ENCODE measurements at places on chromosomes 3 and 15.

- DNase-seq: no peak
Measured at GRCh38 chr15:46703871-46704637, 1013.3 kb upstream of the SEMA6D start.

DNA sequence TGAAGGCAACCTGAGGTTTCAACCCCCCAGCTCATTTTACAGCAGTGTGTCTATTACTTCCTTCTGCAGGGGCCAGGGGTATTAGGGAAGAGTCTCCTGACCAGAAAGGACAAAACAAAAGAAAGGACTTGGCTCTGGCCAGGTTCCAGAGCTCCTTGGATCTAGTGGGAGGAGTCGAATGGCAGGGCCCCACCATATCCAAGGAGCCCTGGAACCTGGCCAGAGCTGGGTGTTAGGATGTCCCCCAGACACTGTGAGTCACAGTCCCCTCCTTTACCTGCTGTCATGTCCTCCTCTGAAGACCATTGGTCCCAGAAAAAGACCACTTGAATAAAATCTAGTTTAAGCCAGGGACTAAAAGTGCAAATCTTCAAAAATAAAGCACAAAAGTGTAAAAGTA is 113.2 kb downstream of the EEFSEC start:
- no peak for DNase-seq

DNA sequence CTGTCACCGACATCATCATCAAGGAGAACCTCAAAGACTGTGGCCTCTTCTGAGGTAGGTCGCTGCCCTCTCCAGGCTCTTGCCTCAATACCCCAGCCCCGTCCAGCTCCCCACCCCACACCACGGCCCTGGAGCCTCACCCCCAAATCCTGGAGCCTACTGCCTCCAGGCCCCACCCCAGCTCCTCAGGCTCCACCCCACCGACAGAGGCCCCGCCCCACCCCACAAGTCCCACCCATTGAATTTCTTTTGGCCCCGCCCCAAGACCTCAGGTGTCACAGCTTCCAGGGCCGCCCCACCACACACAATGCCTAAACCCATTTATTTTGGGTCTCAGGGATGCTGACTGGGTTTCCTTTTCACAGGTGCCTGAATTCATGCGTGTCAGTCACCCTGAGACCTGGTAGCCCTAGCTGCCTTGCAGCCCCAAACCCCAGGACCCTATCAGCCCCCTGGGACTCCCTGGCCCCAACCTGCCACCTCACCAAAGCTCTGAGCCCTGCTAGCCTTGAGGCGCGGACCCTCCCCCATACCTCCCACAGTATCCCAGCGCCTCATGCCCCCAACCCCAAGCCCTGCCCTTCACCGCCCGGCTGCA is 3.6 kb downstream of the GNAT1 start:
- no peak for DNase-seq

DNA sequence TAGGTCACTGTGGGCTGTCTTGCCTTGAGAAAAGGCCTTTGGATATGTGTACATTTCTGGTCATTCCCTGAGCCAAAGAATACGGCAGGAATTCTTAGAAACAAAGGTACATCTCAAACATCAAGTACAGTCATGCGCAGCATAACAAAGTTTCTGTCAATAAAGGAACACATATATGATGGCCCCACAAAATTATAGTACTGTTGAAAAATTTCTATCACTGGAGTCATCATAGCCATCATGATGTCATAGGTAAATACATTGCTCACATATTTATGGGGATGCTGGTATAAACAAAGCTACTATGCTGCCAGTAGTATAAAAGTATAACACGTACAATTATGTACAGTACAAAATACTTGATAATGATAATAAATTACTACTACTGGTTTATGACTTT is 38.9 kb upstream of the NECTIN3 start:
- DNase-seq: no peak

DNA sequence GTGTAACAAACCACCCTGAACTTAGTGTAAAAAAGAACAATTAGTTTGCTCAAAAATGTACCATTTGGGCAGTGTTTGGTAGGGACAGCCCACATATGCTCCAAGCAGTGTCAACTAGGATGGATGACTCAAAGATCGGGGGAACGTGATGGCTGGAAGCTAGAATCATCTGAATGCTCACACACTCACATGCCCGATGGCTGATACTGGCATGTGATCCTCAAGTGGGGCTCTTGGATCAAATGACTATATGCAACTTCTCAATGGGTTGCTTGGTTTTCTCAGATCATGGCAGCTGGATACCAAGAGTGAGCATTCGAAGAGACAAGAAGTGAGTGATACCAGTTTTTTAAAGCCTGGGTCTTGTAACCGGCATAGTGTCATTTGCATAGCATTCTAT is 335.9 kb upstream of the KCNMB2 start:
- no peak for DNase-seq

- no peak for DNase-seq
Measured at GRCh38 chr3:154486949-154487348, 57.0 kb upstream of the GPR149 start.

DNA sequence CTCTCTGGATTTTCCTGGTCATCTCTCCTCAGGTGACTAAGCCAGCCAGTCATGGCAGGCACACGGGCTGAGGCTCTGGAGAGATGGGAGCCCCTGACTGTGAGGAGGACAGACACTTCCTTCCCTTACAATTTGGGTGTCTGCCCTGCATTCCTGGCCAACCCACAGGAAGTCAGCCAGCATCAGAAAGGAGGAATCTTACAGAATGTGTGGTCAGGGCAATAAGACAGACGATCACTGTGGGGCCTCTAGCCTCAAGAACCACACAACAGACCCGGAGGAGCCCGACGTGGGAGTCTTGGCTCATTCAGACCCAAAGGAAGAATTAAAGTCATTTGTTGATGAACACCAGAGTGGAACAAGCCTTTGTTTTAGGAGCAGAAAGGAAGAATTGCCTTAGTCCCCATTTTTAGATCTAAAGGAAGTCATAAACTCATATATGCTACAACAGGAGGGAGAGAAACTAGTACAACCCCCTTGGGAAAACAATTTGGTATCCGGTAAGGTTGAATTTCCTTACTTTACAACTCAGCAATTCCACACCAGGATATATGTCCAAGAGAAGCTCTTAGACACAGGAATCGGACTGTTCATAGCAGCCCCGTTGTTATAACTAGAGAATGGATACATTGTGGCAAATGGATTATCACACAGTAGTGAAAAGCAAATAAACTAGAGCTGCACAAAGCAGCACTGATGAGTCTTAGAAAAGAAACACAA is 62.2 kb downstream of the ABTB1 start:
- DNase-seq: no peak

DNA sequence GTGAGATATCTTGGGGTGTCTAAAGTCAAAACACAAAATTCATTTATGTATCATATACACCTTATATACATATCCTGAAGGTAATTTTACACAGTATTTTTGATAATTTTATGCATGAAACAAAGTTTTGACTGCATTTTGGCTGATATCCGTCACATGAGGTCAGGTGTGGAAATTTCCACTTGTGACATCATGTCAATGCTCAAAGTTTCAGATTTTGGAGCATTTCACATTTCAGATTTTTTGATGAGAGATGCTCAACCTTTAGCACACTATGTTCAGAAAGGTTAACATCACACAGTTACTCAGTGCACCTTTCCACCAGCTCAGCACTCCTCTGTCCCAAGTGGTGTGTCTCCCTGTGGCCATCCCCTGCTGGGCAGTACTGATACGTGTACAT is 37.7 kb upstream of the CPB1 start:
- no peak for DNase-seq

All from NCI-H510A (cell line).